ENCODE measurements at places on chromosomes 4 and X. TPM values are rescaled to one million over a fixed set of nuclear protein-coding genes. Genes with fewer than 3 reads are reported as not detected.

STBD1 gene
- 4.8 TPM for total RNA-seq

SYAP1 gene
- total RNA-seq, result 31.1 TPM

PDZD4 gene
- total RNA-seq, result 3.6 TPM

MAGEA1 gene
- not detected for total RNA-seq

VCX3A gene
- not detected for total RNA-seq

RXFP1 gene
- 2.5 TPM for total RNA-seq

LUZP4 gene
- total RNA-seq, result not detected

PSAPL1 gene
- not detected for total RNA-seq

- DNase-seq, result no peak
These were observed 22.7 kb upstream of the RNF212 start for GRCh38 chr4:1136048-1136447.

- no peak for DNase-seq
These were observed 25.6 kb downstream of the ZDHHC9 start for GRCh38 chrX:129818123-129818522.

DNA sequence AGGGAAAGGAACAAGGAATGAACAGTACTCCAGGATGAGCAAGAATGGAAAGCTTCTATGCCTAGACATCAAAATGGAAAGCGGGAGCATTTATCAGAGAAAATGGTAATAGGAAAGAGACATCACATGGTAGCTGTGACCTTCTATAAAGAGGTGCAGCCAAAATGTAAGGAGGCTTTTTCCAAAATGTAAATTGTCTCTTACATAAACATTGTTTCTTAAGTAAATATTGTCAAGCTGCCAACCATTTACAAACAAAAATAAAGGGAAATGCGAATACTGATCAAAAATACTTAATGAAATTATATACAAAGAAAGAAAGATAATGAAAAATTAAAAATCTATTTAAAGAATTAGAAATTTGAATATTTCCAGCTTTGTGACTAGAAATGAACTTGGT lies 55.0 kb upstream of the RASGEF1B start:
- peak; percentile 61 for DNase-seq

DNA sequence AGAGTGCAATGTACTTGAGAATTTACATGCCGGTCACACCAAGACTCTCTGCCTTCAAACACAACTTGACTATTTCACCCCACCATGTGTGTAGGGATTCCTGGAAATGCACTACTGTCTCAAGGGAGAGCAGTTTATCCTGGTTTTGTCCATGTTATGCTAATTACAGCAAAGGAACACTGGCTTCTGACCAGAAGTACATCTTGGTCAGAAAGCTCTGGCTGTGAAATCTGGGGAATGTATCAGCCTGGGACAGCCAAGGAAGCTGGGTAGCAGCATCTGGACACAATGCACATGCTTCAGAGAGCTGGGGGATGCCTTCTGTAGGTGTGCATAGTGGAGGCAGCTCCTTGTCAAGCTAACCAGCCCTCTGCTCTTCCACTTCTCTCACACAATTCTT lies 1432.6 kb upstream of the TENM3 start:
- no peak for DNase-seq

GRCh38 chr4:81356621-81357020 lies 115.1 kb downstream of the RASGEF1B start:
- DNase-seq, result no peak

DNA sequence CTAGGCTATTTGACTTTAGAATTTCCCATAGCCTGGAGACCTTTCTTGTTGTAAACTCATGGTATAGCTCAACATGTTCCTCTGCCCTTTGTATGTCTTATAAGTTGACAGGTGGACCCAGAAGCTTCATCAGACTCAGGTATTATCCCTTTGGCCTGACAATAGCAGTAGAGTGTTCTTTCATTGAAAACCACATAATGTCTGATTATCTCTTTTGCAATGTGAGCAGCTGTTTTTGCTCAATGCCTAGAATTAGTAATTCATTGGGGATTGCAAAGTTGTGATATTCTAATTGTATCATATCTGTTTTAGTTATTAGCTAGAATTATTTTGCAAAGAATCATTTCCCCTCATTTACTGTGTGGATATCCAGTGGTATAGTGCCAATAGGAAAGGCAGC lies 27.5 kb downstream of the TBC1D19 start:
- no peak for DNase-seq

GRCh38 chr4:112840061-112840460 lies 203.1 kb downstream of the LARP7 start:
- no peak for DNase-seq

DNA sequence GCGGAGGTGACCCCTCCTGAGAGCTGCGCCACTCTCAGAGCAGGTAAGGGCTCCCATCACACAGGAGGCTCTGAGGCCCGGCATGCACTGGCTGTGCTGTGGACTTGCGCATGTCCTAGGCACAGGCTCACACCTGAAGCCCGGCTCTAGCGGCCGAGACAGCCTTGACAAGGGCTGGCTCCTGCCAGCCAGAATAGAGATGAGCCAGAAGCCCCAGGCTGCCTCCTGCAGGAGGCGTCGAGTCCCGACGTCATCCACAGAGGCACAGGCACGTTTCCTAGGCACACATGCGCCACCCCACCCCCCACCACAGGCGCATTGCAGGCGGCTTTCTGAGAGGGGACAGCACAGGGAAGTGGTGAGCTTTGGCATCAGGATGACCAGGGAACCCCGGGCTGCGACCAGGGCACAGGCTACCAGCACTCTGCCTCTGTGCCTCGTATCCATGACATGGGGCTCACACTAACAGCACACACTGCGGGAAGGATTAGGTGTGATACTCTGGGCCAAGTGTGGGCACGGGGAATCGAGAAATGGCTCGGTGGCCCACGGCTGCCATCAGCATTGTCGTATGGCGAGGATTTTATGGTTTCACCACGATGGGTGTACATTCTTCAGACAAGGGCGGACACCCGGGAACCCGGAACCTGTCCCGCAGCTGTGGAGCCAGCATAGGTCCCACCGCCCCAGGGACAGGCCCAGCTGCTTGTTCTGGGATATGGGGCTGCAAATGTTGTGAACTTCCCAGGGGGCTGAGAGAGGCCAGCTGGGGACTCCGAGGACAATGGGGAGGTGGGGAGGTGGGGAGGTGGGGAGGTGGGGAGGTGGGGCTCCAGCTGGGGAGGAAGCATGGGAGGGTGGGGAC lies 90.7 kb upstream of the ADRA2C start:
- no peak for DNase-seq

- DNase-seq, result no peak
These were observed 62.9 kb downstream of the TMEM165 start for GRCh38 chr4:55458611-55459010.

GRCh38 chr4:140807491-140808252 lies 51.5 kb upstream of the TBC1D9 start:
- DNase-seq, result no peak

DNA sequence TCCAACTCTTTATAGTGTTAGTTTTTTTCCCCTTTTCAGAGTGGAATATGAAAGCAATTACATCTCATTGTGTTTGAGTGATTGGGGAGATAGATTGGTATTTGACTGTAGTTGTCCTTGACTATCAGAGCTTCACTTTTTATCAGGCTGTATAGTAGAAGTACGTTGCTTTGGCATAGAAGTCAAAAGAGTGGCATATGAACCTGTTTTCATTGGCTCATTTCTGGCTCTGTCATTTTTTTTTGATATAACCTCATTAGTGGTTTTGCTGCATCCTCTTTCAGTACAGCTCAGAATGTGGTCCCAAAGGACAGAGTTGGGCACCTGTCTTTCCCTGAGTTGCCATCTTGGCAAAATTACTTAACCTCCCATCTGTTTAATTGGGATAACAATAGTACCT lies 1.4 kb downstream of the TMA16 start:
- DNase-seq, result no peak

DNA sequence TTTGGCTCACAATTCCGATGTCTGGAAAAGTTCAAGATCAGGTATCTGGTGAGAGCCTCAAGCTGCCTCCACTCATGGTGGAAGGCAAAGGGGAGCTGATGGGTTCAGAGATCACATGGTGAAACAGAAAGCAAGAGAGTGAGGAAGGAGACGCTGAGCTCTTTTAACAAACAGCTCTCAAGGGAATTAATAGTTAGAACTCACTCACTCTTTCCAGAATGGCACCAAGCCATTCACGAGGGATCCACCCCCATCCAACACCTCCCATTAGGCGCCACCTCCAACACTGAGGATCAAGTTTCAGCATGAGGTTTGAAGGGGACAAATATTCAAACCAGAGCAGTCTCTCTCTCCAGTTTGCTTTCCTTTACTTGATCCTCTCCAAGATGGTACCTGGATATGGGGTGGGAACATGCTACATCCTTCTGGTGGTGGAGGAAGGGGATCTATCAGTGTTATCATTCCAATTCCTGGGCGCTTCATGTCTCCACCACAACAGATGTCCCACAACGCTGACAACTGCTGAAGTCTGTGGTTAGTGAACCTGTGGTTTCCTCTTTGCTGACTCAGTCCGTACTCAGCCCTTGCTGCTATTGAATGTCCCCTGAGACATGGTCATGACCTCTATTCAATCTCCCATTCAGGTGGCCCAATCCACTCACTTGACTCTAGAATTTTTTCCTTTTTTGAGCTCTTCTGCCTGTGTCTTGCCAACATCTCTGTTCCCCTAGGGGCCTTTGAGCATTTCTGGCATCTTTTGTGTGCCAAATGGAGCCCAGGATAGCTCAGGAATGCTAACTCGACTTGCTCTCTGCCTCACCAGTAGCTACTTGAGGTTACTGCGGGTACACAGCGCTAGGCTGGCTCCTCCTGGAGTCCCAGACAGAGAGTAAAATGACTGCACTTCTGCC lies 395.2 kb downstream of the MID1IP1 start:
- peak; percentile 55 for DNase-seq

- DNase-seq, result no peak
These were observed 67.4 kb upstream of the UGT2B10 start for GRCh38 chr4:68748181-68748991.

GRCh38 chr4:173161311-173161710 lies 7.3 kb upstream of the GALNT7 start:
- no peak for DNase-seq

DNA sequence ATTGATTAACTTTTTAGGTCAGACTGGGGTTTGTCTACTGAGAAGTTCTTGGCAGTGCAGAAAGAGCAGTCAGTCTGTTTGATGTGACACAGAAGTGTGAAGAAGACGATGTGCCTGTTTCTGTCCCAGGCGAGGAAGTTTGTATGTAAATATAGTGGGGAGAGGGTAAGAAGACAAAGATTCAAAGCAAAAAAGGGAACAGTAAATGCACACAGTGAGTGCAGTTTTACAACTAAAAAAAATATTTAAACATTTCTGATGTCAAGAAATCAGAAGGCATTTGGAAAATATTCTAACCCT lies 264.9 kb downstream of the RAPGEF2 start:
- DNase-seq, result peak; percentile 85

GRCh38 chrX:41982953-41983352 lies 59.6 kb upstream of the CASK start:
- DNase-seq, result no peak

- DNase-seq, result no peak
These were observed 1.7 kb downstream of the CTBP1 start for GRCh38 chr4:1246901-1247863.

DNA sequence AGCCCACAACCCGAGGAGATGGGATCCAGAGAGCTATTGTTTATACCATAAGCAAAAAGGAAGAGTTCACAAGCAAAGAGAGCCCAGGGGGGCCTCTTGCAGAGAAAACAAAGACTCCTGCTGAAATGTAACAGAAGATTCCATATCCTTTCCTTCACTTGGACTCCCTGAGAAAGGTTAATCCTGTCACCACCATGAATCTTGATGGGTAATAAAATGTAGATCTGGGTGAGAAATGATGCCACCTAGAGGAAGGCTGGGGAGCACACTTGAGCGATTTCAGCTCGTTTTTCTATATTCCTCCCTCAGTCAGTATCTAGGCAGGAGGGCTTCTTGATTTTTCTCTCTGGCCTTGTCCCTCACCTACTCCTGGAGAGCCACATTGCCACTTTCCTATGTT lies 10.2 kb upstream of the KCNE5 start:
- no peak for DNase-seq

DNA sequence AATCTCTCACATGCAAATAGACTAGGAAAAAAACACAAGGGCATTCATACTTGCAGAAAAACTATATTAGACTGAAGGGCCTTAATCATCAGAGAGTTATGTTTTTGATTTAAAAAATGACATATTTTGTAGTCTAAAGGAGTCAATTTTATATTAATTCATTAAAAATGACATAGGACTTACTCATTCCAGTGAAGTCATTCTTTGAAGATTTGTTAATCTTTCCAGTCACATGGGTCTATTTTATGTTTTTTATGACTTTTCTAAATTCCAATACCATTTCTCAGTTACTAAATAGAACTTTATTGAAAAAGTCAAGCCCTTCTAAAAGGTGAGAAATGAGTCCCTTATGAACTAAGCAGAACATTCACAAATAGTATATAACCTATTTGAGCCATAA lies 743.8 kb upstream of the INTU start:
- no peak for DNase-seq

DNA sequence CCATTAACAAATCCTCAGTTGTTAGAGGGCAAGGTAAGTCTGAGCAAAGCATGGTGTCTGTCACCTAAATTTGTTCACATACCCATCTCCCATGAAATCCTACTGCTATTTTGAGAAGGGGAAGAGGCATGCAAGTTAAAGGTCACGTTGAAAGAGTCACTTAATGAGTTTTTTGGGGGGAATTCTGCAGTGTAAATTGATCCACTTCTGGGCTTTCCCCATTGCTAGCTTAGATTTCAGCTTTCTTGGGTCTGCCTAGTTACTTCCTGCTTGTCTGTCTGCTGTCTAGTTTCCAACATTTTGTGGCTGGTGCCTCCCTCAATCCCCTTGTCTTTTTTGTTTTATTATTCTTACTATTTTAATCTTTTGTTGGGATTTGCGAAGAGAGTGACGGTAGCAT lies 32.0 kb downstream of the CEP135 start:
- no peak for DNase-seq

- DNase-seq, result no peak
These were observed 49.3 kb downstream of the APELA start for GRCh38 chr4:164926301-164926700.

- no peak for DNase-seq
These were observed 48.9 kb downstream of the FNIP2 start for GRCh38 chr4:158817562-158818296.

GRCh38 chr4:22174640-22175039 lies 226.1 kb upstream of the KCNIP4 start:
- DNase-seq, result no peak

DNA sequence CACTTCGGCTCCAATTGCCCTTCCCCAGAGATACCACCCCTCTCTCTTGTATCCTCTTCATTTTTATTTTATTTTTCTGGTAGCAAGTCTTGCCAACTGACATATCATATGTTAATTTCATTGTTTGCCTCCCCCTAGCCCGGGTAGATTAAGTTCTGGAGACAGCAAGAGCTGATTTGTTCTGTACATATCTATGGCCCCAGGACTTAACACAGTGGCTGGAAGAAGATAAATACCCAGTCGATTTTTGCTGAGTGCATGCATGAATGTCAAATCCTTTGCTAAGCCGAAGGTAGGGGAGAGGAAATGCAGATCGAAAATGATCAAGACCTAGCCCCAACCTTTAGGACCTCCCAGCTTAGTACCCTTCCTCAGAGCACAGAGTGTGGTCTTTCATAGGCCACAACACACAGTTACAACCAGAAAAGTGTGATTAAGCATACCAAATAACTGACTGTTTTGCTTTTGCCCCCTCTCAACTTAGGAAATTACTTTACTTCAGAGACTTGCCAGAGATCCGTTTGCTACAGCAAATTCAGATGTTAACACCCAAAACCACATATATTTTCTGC lies 58.7 kb upstream of the KLF3 start:
- DNase-seq, result no peak
